Activated CD8-positive, alpha-beta T cell treated with anti-CD3 and anti-CD28 coated beads, Interleukin-2, amount 10 ng/mL, durations not matched to agents 7 days and 5 days (primary cell): ENCODE measurements at places on chromosomes 2 and 18.

DNA sequence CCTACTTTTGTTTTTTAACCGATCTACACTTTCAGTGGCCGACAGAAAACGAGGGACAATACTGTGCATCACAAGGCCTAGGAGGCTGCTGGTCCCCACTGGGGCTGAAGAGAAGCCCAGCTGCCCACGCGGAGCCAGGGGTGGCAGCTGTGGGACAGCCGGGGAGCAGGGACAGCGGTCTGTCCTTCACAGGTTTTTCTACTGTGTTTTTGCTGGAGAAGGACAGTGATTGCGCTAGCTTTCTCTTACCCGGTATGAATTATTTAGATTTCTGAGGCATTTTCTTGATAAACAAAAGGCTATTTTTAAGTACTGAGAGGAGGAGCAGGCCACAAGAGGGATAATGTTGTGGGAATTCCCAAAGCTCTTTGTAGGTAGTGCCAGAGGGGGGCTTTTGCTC, 219.8 kb downstream of the ATAD2B start:
- peaks cover 8% of the 10 kb centered on the region for H3K36me3 ChIP-seq
- DNase-seq, result no peak

GRCh38 chr18:36539674-36540231, 242.2 kb downstream of the FHOD3 start:
- H3K27me3 ChIP-seq, result peaks cover 8% of the 10 kb centered on the region
- no peaks in the 10 kb centered on the region for H3K4me1 ChIP-seq
- no peak for DNase-seq
- no peak overlapping the region for H3K27ac ChIP-seq
- H3K36me3 ChIP-seq, result no peaks in the 10 kb centered on the region
- no peak overlapping the region for H3K4me3 ChIP-seq

DNA sequence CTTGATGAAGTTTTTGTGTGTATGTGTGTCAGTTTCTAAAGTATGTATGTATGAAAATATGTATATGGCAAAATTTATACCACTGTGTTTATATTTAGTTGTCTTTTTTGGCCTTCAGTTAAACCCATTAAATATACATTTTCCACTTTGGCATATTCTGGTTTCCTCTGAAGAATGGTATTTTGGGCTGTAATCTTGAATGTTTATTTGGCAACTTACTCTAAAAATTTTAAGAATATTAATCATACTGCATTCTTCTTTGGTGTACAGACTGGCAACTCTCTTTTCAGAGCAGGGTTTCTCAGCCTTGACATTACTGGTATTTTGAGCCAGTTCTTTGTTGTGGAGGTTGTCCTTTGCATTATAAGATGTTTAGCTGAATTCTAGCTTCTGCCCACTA, 27.9 kb upstream of the CCBE1 start:
- no peak overlapping the region for H3K27ac ChIP-seq
- no peak overlapping the region for H3K4me3 ChIP-seq
- H3K4me1 ChIP-seq, result no peaks in the 10 kb centered on the region
- H3K36me3 ChIP-seq, result no peaks in the 10 kb centered on the region
- DNase-seq, result no peak
- no peaks in the 10 kb centered on the region for H3K27me3 ChIP-seq

DNA sequence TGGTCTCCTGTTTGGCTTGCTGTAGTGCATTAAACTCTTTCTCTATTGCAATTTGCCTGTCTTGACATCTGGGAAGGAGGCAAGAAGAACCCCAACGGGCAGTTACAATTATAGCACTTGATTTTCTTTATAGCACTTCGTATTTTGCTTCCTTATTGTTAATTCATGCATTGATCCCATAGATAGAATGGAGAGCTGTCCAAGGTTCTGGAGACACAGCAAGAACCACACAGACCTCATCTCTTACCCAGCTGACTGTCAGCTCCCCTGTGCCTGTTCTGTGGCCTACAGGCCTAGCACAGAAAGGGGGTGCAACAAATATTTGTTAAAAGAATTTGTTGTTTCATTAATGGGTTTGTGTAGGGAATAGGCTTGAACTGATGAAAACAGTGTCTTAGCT, 194.3 kb downstream of the GALNT1 start:
- H3K36me3 ChIP-seq, result no peaks in the 10 kb centered on the region
- DNase-seq, result no peak
- H3K4me3 ChIP-seq, result no peak overlapping the region

- no peaks in the 10 kb centered on the region for H3K27me3 ChIP-seq
- H3K4me3 ChIP-seq, result no peak overlapping the region
- H3K36me3 ChIP-seq, result no peaks in the 10 kb centered on the region
- no peaks in the 10 kb centered on the region for H3K4me1 ChIP-seq
- H3K27ac ChIP-seq, result no peak overlapping the region
Measured at GRCh38 chr2:1600191-1601066, 143.9 kb downstream of the PXDN start.

DNA sequence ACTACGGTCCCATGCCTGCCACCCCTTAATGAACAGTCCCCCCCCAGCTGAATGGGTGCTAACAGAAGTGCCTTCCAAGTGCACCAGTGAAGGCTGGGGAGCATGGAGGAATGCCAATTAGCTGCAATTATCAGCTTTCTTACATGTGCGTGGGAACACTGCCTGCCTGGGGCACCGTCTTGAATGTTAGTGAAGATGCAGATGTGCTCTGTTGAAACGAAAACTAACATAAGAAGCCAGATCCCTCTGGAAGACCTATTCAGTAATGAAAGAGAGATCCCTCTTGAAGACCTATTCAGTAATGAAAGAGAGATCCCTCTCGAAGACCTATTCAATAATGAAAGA, 154.5 kb downstream of the CLIP4 start:
- no peak overlapping the region for H3K27ac ChIP-seq
- H3K27me3 ChIP-seq, result peaks cover 8% of the 10 kb centered on the region
- no peak for DNase-seq
- H3K4me1 ChIP-seq, result no peaks in the 10 kb centered on the region

DNA sequence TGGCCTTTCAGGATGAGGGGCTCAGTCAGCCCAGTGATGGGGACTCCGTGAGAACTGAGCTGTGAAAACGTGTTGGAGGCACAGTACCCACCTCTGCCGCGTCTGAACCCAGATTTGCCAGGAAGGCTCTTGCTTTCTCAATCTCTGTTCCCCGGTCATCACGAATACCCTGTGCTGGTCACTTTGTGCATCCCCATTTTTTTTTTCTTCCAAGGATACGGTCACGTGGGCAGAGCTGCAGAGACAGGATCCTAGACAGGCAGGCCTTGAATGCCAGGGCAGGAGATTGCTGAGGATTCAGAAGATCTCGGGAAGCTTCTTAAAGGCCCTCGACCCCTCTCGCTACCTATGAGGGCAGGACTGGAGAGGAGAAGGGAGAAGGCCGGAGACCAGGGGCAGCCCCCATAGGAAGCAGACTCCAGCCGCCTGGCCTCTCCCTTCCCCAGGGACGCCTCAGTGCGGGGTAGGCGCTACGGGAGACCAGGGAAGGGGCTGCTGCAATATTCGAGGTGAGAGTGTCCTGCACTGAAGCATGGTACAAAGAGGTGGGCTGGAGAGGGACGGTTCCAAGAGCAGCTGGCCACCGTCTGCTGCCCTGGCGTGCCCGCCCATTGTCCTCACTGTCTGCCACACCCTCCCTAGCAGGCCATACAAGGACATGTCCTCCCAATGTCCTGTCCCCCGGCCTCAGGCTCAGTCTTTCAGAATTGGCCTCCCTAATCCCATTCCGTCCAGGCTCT, 29.0 kb upstream of the TAF1B start:
- no peak for DNase-seq
- H3K4me3 ChIP-seq, result no peak overlapping the region
- peaks cover 15% of the 10 kb centered on the region for H3K4me1 ChIP-seq
- peaks cover 19% of the 10 kb centered on the region for H3K27me3 ChIP-seq
- no peak overlapping the region for H3K27ac ChIP-seq

DNA sequence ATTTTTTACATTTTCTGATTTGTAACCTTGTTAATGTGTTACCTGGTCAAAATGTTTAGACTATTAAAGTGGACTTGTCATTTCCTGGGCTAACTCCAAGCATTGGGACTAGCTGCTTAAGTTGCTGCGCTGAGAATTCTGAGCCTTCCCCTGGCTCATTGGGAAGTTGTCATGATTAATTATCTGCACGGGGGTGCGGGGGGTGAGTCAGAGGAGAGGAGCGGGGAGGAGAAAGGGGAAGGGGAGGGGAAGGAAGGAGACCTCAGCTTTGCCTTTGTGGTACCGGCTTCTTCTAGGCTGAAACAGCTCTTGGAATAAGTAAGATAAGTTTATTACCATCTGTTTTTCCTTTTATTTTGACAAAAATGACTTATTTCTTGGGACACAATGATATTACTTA, 52.9 kb upstream of the APCDD1 start:
- no peak for DNase-seq
- peaks cover 7% of the 10 kb centered on the region for H3K27me3 ChIP-seq
- no peaks in the 10 kb centered on the region for H3K4me1 ChIP-seq
- H3K4me3 ChIP-seq, result no peak overlapping the region

- DNase-seq, result no peak
- H3K36me3 ChIP-seq, result no peaks in the 10 kb centered on the region
- H3K4me1 ChIP-seq, result no peaks in the 10 kb centered on the region
Measured at GRCh38 chr2:186927867-186928191, 78.9 kb upstream of the ZSWIM2 start.

DNA sequence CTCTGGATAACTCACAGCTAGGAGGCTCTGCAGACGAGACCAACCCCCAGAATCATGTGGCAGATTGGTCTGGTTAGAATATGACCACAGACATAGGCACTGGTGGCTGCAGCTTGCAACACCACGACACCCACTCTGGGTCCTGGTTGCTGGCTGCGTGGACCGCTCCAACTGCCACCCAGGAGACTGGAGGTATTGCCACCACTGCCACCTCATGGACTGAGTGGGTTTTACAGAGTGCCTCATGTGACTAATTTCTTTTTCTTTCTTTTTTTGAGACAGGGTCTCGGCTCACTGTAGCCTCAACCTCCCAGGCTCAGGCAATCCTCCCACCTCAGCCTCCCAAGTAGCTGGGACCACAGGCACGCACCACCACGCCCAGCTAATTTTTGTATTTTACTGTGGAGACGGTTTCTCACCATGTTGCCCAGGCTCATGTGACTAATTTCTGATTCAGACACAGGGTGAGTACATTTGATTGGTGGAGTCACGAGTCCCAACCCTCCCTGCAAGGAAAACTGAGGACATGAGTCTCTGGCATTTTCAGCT, 29.9 kb upstream of the NT5DC4 start:
- H3K36me3 ChIP-seq, result no peaks in the 10 kb centered on the region
- H3K27me3 ChIP-seq, result peaks cover 7% of the 10 kb centered on the region

DNA sequence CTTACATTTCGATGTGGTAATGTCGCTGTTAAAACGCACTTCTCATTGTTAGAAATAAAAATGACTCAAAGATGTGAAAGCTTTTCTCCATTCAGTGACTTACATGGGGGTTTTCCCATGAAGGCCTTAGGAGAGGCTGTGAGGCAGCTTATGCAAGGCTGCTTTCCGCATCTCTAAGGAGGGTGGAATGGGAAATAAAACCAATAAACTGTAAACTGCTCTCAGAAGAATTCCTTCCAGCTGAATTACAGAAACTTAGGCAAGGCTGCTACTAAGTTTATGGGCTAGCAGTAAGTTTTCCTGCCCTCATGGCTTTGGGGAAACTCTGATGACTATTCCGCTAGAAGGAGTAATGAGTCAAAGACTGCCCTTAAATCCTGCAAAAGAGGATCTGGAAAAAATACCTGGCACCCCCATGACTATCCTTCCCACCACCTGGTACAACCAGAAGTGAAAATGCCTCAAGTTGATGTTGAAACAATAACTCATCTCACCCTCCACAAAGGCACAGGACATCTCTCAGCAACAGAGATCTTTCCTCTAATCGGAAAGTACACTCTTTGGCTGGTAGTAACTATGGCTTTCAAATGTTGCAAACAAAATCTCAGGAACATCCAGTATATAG, 97.7 kb upstream of the SMAD7 start:
- H3K4me1 ChIP-seq, result peaks cover 42% of the 10 kb centered on the region
- no peak overlapping the region for H3K4me3 ChIP-seq
- no peak for DNase-seq

- no peak overlapping the region for H3K27ac ChIP-seq
- no peaks in the 10 kb centered on the region for H3K4me1 ChIP-seq
- DNase-seq, result no peak
- peaks cover 7% of the 10 kb centered on the region for H3K27me3 ChIP-seq
Measured at GRCh38 chr2:226336283-226336682, 463.3 kb downstream of the IRS1 start.

DNA sequence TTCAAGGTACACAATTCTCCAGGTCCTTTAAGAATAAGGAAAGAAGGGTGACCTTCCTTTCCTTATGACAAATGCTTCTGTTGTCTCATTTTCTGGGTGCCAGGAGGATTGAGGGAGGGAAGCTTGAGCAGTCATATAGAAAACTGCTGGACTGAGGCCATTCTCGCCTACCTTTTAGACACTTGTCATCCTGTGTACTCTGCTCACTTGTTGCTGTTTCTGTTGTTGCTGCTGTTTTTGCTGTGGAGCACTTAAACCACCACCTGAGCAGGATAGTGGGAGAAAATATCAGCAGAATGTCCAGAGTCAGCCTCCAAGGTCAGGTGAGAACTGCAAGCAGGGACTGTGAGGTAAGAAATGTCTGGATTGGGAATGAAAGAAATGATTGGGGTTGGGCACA, 2.8 kb downstream of the DNAJC5G start:
- no peak for DNase-seq
- H3K27ac ChIP-seq, result no peak overlapping the region
- H3K4me1 ChIP-seq, result peaks cover 8% of the 10 kb centered on the region
- peaks cover 24% of the 10 kb centered on the region for H3K27me3 ChIP-seq
- H3K4me3 ChIP-seq, result no peak overlapping the region

DNA sequence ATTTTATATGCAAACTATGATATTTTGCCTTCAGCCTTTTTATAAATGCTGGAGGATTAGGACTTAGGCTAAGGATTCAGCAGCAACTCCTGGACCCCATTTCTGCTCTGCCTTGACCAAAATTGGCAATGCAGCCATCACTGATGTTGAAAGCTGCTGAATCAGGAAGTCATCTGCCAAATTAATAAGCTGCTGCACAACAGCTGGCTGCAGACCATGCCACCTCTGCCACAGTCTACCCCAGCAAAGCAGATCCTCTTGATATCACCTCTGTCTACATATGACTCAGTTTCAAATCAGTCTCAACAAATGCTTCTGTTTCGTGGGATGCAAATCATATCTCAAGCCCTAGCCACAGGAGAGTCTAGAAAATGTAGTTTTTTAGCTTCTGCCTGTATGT, 7.1 kb upstream of the SOS1 start:
- H3K4me3 ChIP-seq, result peak overlapping the region; percentile 45
- H3K27me3 ChIP-seq, result no peaks in the 10 kb centered on the region
- peak overlapping the region; percentile 87 for H3K27ac ChIP-seq
- peaks cover 84% of the 10 kb centered on the region for H3K4me1 ChIP-seq
- DNase-seq, result peak; percentile 83

- peaks cover 2% of the 10 kb centered on the region for H3K27me3 ChIP-seq
- no peak overlapping the region for H3K4me3 ChIP-seq
- no peak overlapping the region for H3K27ac ChIP-seq
- DNase-seq, result no peak
- no peaks in the 10 kb centered on the region for H3K36me3 ChIP-seq
Measured at GRCh38 chr2:232689152-232689910, 7.8 kb upstream of the GIGYF2 start.

DNA sequence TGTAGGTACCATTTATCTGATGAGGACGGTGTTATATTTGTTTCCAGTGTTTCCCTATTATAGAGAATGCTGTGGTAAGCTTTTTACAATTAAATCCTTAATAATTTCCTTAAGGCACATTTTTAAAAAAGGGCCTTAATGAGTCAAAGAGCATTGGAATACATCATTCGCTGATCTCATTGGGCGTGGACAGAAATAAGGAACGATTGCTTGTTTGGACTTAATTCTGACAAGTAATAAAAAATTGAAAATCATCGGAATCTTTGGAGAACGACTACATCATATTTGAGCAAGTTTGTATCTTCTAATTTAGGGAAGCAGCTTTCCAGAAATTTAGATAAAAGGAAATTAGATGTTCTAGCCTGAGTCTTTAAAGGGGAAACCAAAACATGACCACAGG, 11.3 kb downstream of the AGPS start:
- peaks cover 12% of the 10 kb centered on the region for H3K36me3 ChIP-seq
- DNase-seq, result no peak
- no peak overlapping the region for H3K27ac ChIP-seq
- H3K4me3 ChIP-seq, result no peak overlapping the region
